ENCODE measurements at places on chromosomes 4 and X.

GRCh38 chr4:62822306-62822705 lies 1586.9 kb downstream of the TECRL start:
- DNase-seq, result no peak

- no peak for DNase-seq
Measured at GRCh38 chr4:40473578-40474388, 138.7 kb downstream of the CHRNA9 start.

DNA sequence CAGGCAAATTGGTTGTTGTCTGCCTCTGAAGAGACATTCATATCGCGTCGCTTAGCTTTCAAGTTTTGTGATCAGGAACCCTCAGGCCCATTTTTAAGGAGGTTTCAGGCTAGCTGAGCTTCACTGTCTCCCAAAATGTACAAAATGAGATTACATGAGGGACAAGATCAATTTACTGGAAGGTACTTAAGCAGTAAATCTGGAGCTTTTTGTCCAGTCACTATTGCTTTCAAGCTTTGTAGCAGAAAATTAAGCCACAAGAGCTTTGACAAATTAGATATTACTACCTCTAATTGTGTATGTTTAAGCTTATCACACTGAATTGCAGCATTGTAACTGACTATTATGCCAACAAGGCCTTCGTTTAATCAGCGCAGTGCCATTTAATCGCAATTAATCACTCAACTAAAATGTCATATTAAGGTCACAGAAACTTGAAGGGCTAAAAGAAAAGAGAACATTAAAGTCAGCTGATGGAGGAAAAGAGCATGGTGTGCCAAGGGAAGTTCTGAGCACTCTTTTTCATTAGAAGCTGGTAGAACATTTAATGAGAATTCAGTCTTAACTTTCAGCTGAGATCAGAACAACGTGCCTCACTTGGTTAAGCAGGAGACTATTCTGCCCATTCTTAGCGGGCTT lies 353.0 kb downstream of the FBXO8 start:
- DNase-seq, result no peak

- DNase-seq, result no peak
Measured at GRCh38 chr4:108651014-108651791, 804 bp downstream of the OSTC start.

DNA sequence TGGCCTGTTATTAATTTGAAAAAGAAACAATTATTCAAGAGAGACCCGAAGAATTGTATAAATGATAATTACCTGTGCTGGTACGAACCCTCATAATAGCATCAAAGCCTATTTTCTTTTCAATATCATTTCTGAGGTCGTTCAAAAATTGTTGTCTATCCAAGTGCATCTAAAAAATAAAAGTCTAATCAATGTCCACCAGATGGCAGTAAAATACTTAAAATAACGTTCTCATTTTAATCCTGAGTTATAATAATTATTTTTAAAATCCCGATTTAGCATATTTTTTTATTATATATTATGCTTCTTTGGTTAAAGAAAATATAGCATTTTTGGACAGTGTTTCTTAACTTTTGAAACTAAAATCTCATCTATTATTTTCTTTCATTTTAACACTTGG lies 55.7 kb downstream of the METTL14 start:
- DNase-seq, result no peak

GRCh38 chr4:164949448-164950143 lies 27.9 kb downstream of the TRIM61 start:
- DNase-seq, result no peak

GRCh38 chr4:24858550-24858949 lies 54.3 kb downstream of the CCDC149 start:
- DNase-seq, result no peak

DNA sequence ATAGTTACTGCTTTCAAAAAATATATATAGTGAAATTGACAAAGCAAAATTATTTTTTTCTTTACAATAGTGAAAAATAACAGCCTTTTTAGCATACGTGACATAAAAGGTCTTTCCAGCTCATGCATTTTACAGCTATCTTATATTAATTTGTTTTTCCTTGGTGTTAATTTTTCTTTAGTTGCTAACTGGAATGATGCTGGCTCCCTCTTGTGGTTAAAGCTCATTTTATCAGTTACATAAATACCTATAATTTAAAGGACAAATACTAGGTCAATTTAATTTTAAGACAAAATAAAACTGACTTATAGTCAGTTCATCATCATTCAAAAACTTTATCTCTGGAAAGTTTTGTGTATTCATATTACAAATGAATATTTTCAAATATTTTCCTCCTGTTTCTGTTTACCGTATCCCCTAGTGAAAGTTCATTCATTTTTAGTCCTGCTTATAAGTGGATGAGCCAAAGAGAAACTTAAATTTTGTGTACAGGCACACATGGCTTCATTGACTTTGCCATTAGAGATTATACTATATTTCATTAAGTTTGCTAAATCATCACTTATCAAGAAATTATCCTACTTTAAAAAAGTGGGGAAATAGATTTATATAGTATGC lies 9.9 kb upstream of the ANAPC4 start:
- DNase-seq, result no peak

GRCh38 chrX:148535639-148536038 lies 35.2 kb downstream of the AFF2 start:
- DNase-seq, result no peak

DNA sequence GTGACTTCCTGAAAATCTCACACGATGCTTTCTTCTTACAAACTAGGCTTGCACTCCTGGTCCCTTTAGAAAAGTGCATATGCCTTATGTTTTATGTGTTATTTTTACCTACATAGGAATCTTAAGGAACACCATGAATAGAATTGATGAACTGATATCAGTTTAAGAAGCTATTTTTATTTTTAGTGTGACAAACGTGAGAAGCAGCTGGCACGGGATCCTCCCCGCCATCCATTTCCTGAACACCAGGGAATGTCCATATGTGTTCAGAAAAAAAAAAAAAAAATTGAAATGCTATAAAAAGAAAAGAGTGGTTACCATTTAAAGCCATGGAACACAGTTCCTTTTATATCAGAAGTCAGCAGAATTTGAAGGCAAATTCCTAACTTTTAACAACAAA lies 1096.1 kb upstream of the PRKX start:
- no peak for DNase-seq

DNA sequence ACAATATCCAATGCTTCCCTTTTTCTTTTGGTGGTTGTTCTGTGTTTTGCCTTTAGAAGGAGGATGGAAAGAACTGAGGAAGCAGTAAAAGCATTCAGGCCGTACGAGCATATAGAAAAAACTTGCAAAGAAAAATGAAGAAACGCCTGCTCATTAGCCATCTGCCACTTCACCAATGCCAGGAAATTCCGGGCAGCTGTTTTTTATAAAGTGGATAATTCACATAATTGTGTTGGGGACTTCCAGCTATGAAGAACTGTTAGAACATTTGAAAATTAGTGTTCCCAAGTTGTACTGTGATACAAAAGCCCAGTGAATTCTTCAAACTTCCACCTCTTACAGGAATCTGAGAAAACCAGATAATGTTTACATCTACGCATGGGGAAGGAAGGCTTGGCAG lies 11.7 kb downstream of the RELL1 start:
- no peak for DNase-seq

DNA sequence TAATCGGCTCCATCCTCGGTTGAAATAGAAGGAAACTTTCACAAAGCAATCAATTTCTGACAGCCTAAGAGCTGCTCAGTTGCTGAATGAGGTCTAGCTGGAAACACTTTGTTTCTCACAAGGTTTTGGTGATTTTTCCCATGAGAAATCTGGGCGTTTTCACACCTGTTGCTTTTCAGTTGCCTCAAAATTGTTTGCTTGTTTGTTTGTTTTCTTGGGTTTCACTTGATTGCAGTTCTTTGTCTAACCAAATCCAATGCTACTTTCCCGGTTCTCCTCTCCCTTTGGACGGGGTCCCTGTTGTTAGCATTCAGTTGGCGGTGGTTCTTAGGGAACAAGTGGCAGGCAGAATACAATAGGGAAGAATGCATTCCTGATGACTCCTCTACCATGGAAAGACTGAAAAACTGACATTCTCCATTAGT lies 135.5 kb downstream of the PALLD start:
- no peak for DNase-seq

DNA sequence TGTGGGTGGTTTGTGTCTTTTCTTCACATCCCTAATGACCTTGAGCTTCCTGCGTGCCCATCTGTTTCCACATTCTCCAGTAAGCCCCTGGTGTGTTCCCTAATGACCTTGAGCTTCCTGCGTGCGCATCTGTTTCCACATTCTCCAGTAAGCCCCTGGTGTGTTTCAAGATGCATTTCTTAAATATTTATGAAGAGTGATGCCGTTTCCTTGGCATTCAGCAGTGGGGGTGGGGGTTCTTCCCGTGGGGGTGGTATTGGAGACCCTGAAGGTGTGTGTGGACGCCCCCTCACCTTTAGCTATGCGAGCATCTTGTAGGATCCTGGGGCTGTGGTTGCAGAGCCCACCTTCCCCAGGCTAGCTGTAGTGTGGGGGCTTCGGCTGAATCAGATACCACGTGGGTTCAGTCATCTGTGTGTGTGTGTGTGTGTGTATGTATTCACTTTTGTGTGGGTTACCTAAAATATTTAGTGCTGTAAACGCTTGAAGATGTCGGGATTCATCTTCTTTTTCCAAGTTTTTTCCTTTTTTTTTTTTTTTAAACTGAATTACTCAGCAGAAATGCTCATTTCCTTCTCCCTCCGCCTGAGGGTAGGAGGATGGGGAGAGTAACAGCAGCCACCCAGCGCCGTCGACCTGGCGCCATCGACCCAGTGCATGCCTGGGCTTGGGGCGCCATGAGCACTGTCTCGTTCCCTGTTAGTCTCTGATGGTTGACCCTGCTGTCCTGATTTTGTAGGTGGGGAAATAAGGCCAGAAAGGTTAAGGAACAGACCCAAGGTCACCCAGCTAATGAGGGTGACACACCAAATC lies 9.9 kb downstream of the NSG1 start:
- no peak for DNase-seq

- no peak for DNase-seq
Measured at GRCh38 chrX:107849747-107850421, 24.2 kb downstream of the MID2 start.

DNA sequence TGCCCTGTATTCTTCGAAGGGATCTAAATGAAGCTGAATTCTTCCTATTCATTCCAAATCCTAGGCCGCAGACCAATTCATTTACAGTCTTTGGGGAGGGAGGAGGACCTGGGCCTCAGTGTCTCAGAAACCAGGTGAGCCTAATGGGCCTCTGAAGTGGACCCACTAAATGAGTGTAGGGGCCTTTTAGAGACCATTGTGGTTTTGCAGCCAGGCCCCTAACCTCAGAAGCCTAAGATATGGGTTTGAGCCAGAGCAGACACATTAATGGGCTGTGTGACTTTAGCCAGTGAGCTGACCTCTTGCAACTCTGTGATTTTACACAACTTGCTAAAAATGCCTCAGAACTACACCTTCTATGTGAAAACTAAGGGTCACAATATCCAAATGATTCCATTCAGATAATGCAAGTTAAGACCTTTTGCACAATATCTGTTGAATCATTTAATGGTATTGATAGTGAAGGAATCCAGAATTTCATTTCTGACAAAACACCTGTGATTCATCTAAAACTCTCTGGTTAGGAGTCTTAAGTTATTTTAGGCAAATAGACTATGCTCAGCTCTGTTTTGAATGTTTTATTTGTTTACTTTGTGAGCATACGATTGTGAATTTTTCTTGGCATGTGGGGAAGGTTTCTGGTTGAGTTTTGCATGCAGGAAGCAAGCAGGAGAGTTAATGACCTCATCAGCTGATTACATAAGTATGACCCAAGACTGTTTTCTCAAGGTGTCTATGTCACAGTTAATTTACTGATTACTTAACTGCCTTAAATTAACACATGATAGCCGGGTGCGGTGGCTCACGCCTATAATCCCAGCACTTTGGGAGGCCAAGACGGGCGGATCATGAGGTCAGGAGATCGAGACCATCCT lies 75.0 kb downstream of the EVC start:
- DNase-seq, result no peak

GRCh38 chr4:126735294-126736132 lies 897.2 kb upstream of the INTU start:
- DNase-seq, result no peak

DNA sequence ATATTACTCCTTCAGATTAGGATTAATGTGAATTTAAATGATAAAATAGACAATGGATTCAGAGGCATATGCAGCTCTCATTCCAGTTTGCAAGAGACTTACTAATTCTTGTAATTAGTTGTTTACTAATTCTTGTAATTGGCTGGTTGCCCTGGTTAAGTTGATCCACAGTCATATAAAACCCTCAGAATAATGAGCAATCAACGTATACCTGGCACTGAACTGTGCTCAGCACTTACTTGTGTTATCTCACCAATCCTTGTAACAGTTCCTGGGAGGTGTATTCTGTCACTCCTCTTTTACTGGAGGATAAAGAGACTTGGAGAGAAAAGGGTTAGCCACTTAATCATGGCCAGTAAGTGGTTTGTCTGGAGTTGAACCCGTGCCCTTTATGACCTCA lies 10.5 kb downstream of the HERC5 start:
- no peak for DNase-seq

DNA sequence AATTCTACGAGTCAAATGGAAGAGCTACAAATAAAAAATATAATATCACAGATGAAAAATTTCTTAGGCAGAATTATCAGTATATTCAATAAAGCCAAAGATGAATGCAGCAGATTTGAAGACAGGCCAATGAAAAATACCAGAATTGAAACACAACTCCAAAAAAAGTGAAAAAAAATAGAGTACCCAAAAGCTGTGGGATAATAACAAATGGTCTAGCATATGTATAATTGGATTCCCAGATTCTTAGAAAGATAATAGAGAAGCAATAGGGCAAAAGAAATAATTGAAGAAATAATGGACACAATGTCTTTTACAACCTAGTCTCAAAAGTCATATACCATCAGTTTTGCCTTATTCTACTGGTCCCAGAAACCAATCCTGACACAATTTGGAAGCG lies 4.4 kb downstream of the ANAPC10 start:
- no peak for DNase-seq

DNA sequence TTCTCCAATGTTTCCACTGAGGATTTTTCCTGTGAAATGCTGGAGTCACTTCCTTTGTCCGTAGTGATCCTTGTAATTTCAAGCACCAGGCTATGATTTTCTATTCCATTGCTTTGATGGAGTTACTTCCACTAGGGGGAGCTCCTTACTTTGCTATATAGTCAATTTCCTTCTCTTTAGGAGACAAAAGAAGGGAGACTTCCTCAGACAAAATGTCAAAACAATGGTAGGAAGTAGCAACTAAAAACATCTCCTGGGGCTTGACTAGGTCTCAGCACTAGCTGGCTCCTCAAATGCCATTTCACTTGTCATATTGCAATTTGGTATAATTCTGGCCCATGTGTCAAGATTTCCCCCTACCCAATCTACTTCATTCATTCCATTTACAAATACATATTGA lies 24.1 kb downstream of the ZCCHC12 start:
- no peak for DNase-seq

- DNase-seq, result no peak
Measured at GRCh38 chrX:149453906-149454822, 50.9 kb downstream of the IDS start.

- no peak for DNase-seq
Measured at GRCh38 chr4:53307819-53308780, 57.8 kb downstream of the SCFD2 start.

- DNase-seq, result no peak
Measured at GRCh38 chrX:49272421-49272820, 2.8 kb downstream of the PPP1R3F start.

GRCh38 chr4:177403746-177404145 lies 38.5 kb downstream of the AGA start:
- no peak for DNase-seq

Data from cortex of kidney (tissue), 1 donor.